Fibroblast of skin of scalp (primary cell): ENCODE measurements at places on chromosomes 1 and 21.

DNA sequence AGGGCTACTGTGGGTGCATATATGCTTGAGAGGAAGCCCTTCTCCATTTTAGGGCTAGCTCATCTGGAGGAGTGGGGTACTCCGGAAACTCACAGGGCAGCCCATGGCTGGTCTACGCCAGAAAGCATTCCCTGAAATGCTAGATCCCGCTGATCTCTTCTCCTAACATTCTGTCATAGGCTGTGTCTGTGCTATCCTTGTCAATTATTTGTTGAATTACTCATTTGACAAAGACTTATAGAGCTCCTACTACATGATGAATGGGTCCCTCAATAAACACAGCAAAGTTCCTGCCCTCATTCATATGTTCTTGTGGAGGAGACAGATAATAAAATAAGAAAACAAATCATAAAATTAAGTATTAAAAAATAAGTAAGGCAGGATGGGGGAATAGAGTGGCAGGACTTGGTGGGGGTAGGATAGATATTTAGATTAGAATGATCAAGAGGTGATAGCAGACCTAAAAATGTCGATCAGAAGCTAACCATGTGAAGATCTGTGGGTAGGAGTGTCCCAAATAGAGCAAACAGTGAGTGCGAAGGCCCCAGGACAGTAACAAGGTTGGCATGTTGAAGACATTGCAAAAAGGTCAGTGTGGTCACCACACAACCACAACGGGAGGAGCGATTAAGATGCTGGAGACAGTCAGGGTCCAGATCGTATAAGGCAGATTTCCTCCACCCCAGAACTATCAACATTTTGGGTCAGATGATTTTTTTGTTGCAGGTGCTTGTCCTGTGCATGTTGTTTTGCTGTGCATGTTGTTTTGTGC, 13.2 kb downstream of the NGF start:
- no peak for DNase-seq

DNA sequence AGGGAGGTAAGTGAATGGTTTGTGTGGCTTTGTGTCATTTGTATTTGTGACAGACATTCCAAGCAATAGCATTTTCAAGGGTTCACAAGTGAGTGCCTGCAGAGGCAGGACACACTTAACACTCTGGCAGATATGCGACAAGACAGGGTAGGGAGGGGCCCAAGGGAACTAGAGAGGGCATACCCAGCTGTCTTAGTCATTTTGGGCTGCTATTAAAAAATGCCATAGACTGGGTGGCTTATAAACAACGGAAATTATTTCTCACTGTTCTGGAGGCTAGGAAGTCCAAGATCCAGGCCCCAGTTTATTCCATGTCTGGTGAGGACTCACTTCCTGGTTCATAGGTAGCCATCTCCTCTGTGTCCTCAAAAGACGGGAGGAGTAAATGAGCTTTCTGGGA, 137.4 kb downstream of the FGGY start:
- DNase-seq: peak; percentile 83

DNA sequence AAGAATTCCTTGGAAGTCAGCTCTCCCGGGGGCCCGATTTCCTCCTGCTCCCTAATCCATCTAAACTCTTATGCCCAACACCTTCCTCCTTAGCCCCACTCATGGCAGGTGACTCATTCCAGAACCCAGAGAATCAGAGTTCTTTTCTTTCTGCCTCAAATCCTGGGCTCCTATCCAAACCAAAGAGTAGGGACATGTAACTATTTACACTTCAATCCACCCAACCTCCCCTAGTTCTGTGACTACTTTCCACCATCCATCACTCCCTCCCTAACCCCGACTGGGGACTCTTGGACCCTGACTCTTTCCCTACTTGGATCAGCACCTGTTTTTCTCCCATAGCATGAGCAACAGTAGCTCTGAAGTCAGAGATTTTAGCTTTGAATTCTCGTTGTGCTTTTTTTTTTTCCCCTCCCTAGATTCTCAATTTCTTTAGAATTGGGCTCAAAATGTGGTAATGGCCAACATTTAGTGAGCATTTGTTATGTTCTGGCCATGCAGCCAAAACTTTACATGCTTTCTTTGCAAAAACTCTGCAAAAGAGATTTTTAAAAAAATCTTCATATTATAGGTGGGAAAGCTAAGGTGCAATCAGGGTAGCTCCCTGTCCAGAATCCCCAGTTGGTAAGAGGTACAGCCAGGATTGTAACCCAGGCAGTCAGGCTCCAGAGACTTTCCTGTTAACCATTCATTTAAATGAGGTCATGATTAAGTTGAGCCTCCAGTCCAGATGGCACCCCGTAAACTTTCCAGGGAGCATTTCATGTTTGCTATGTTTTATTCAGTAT, 7.5 kb upstream of the CYP4A11 start:
- no peak for DNase-seq

DNA sequence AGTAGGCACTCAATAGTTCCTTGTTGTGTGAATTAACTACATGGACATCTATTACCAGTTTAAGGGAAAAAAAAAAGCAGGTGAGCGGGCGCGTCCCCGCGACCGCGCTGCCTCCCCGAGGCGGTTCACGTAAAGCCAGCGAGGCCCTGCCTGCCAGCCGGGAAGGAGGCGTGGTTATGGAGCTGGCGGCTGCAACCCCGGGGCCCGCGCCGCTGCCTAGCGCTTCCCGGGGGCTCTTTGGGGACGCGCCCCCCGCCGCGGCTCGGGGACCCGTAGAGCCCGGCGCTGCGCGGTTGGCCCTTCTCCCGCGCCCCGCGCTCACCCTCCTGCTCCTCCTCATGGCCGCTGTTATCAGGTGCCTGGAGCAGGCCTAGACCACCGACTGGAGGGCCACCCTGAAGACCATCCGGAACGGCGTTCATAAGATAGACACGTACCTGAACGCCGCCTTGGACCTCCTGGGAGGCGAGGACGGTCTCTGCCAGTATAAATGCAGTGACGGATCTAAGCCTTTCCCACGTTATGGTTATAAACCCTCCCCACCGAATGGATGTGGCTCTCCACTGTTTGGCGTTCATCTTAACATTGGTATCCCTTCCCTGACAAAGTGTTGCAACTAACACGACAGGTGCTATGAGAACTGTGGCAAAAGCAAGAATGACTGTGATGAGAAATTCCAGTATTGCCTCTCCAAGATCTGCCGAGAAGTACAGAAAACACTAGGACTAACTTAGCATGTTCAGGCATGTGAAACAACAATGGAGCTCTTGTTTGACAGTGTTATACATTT, 2.6 kb upstream of the CC2D1B start:
- DNase-seq: peak; percentile 20

GRCh38 chr21:25485914-25486313, 121.4 kb downstream of the MRPL39 start:
- DNase-seq: no peak

- DNase-seq: peak; percentile 19
These were observed 520 bp downstream of the TMEM201 start for GRCh38 chr1:9589144-9589718.

DNA sequence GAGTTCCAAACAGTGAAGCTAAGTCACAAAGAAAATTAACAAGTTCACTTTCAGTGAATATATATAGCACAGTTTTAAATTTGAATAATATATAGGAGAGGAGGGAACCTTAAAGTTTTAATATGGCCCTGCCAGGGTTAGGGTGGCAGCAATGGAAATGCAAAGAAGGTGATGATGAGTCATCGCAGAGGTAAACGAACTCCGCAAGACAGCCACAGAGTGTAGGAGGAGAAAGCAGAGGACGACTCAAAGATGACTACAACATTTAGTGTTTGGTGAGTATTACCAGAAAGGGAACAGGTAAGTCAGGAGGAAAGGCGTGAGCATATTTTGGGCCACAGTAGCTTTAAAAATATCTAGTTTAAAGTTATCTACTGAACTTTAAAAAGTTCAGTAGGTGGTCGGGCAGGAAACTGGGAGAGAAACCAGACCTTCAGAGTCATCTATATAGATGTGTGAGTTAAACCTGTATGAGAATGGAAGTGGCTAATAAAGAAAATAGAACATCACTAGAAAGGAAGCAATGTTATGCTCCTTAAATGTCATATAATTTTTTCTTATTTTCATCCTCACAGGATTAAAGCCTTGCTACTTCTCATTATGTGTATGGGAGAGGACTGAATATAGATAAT, 75.7 kb downstream of the UCHL5 start:
- no peak for DNase-seq

GRCh38 chr1:169999331-169999741, 75.2 kb downstream of the KIFAP3 start:
- peak; percentile 59 for DNase-seq

DNA sequence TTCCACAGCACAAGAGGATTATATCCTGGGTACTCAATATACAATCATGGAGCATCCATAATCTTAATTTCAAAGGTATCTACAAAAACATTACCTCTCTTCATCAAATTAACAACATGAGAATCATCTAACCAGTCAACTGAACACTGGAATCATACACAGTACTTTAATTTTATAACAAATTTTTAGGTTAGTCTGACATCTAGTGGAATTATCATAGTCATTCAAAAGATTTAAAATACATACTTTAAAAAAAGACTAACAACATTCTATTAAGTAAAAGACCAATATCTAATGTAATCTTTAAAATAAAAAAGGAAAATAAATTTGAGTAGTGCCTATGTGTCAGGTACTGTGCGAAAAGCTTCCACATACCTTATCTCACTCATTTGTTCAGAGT, 16.8 kb upstream of the SH3GLB1 start:
- peak; percentile 16 for DNase-seq

- no peak for DNase-seq
These were observed 216.6 kb upstream of the C1orf105 start for GRCh38 chr1:172203902-172204301.
